ENCODE measurements at places on chromosomes 2 and 18.
A peak's percentile ranks its signal among the peaks of the same experiment; 100 is the strongest.

DNA sequence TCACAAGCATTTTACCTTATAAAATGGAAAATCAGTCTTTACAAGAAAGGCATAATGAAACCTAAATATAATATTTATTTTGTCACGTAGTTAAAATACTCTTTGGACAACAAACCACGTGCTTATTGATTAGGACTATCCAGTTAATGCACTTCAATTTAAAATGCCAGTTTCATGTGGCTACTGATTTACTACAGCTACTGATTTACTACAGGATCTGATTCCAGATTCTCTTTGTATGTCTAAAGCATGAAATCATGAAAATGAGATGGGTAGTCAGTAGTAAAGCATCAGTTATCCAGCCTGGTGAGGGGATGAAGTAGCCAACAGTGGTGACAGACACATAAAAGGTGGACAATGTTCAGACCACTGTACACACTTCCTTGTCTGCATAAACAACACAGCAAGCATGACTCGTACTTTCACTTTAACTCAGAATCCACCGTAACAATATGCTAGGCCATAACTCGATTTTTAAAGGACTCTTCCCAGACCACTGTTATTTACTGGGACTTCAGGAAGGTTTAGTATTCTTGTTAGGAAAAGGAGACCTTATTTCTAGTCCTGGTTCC is 24.9 kb downstream of the ACAA2 start:
- DNase-seq, result no peak

DNA sequence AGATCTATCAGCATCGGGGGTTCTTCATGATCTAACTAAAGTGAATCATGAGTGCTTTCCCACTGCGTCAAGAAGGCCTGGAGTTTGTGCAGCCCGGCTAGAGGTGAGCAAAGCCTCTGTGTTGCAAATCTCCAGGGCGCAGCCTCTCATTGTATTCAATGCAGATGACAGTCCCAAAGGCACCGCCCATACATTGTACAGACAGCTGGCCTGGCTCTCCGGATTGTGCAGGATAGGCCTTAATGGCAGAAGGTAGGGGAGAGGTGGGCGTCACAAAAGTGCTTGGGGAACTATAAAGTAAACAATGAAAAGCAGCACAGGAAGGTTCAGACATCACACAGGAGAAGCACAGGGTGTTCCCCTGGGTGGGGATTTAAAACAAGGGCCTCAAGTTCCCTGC is 907 bp upstream of the GYPC start:
- no peak for DNase-seq

DNA sequence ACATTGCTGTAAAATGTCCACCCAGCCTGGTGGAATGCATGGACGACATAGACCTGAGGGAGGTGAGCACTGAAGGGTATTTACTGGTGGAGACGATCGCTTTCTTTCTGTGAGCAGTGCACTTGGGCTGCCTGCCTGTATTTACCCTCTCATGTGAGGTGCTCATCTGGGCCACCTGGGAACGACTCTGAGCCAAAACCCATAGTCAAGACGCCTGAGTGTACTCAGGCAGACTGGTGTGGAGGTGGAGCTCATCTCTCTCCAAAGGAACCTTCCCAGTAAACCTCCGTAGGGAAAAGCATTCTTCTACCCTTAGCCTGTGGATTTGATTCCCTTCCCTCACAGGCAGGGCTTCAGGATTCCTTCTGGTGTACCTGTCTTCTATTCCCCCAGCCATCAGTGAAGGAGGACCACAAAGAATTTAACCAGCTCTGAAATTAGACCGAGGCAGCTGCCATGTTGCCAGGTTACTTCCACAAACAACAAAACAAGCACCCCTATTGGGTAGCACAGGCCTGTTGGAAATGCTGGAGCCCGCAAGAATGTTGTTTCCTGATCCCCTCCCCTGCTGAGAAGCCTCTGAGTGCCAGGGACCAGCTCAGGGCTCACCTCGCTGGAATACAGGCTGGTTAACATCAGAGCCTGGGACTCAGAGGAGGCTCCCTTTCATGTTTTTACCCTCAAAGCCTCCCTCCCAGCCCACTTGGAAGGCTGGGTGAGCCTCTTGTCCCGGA is 47.5 kb upstream of the TXNDC2 start:
- no peak for DNase-seq

DNA sequence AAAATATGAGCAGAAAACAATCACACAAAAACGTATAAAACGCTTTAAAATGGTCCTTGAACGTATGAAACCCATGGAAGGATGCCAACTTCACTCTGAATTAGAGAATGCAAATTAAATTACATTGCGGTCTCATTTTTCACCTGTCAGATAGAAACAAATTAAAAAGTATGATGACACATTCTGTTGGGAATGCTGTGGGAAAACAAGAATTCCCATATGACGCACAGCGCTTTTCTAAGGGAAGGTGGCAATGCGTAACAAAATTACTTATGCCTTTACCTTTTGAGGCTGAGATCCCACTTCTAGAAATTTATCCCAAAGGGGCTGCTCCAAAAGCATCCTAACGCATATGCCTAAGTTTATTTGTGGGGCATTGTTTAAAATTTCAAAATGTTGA is 3.8 kb upstream of the RPS7 start:
- DNase-seq, result no peak

DNA sequence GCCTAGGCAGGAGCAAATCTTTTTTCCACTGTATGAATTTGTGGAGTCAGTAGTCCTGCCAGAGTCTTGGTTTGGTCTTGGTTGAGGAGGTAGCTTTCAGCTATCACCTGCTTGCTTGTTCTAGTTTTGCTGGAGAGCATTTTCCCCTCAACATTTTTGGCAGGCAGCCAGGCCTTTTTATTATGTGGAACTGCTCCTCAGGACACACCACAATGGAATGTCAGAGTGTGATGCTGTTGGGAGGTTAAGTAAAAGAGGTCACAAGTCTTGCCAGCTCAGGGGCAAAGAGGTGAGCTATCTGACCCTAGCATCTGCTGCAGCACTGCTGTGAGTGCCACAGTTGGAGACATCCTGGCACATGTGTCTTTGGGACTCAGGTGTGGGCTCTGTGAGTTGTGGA is 258.0 kb downstream of the CNTNAP5 start:
- DNase-seq, result no peak

DNA sequence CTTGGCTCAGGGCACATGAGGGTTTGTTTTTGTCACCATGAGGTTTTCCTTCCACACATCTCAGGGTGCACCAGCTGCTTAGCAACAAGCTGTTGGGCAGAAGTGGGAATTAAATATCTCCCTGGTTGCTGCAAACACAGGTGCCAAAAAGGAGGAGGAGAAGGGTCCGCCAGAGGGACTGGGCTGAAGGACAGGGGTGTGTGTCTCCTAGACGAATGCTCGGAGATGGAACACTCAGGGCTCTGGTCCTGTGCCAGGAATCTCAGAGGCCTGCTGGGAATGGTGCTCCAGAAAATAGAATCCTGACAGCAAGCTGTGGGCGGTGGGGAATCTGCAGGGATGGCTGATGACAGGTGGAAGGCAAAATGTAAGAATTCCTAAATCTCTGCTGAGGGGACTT is 94.5 kb downstream of the VSNL1 start:
- DNase-seq, result peak; percentile 5

GRCh38 chr18:22391407-22392345 is 26.0 kb downstream of the CTAGE1 start:
- no peak for DNase-seq

GRCh38 chr2:58734365-58734764 is 493.2 kb upstream of the FANCL start:
- no peak for DNase-seq

- DNase-seq, result no peak
These were observed 29.4 kb downstream of the PLEKHM3 start for GRCh38 chr2:207995887-207996286.

DNA sequence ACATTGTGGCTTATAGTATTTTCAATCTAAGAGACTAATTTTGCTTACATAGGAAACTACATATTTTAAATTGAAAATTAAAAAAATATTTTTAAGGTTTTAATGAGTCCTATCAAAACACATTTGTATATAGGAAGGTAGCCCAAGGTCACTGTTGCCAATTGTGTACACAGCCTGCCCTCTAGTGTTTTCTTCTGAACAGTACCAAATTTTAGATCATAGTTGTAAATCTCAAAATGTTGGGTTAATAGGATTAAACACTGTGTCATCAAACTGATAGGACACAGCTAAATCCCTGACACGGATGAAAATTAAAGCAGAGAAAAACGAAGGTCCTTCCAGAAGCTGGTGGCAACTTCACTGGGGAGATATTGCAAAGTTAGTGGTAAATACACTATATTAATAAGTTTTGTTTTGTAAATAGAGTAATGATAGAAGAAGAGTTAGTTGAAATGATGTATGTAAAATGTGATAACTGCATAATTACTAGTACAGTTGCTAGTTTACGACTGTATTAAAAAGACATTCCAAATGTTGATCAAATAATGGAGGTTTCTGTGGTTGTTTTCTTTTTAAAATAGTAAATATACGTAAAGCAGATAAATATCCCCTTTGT is 19.7 kb downstream of the CLUL1 start:
- peak; percentile 11 for DNase-seq

DNA sequence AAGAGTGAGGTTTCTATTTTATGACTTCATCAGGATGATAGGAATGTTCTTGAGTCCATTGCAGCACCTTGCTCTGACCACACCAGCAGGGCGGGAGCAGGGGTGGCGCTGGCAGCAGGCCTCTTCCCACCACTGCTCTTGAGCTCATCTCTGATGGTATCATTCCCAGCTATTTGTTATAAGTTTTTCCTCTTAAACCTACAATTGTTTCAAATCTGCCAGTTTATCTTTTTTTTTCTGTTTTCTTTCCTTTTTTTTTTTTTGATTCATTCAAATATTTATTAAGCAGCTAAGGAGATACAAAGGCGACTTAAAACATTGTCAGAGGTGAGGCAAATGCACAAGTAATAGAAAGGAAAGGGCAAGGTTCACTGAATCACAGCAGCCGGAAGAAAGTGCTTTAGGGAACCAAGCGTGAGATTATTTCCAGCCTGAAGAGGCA is 28.7 kb downstream of the NIFK start:
- no peak for DNase-seq

DNA sequence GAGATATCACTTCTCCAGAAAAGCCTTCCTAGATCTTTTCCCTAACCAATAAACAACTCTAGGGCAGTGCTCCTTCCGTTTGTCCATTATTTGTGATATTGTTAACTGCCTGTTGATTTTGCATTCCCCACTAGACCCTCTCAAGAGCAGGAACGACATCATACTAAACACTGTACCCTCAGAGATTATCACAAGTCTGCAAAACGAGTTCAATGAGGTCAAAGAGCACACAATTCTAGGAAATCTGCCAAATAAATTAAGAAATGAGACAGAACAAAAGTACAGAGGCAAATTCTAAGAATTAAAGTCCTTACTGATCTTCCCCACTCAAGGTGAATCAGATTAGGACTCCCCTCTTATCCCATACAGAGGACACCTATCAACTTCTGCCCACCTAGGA is 7.6 kb downstream of the RTTN start:
- DNase-seq, result no peak

DNA sequence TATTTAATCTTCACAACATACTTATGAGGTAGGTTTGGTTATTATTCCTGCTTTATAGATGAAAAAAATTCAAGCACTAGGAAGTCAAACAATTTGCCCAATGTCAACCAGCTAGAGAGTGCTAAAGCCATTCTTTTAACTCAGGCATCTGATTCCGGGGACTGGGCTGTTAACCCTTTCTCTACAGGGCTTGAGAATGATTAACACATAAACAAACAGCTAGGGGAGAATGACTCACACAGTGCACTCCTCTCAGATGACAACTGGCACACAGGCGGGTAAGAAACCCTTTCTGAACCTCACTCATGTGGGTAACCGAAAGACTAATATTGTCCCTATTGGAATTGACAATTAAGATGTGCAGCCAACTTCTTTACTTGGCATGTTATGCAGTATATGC is 86.3 kb upstream of the FSHR start:
- DNase-seq, result no peak

GRCh38 chr2:135916207-135916606 is 40.0 kb upstream of the MCM6 start:
- peak; percentile 52 for DNase-seq

DNA sequence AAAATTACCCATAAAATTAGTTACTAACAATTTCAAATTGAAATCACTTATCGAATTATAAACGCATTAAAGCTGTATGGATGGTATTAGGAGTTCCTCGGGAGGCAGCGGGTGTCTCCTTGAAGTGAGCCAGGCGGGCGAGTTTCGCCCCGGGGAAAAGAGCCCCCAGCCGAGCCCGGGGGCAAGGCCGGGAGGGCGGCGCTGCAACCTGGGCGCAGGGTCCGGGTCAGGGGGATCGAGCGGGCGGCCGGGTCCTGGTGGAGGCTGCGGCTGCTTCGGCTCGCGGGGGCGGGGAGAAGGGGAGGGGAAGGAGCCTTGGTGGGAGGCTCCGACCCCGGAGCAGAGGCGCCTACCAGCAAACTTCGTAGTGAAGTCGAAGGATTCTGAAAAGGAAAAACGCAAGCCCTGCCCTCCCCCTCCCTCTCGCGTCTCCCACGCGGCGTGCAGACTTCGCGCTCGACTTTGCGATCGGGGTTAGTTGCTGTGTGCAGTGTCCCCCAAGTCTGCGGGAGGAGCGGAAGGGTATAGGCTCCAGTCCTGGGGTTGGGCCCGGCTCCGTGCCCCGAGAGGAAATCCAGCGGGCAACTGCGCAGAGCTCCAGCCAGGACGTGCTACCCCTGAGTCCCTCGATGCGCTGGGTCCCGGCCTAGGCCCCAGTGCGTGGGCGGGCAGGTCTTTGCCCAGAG is 140.8 kb downstream of the MEIS1 start:
- DNase-seq, result no peak

DNA sequence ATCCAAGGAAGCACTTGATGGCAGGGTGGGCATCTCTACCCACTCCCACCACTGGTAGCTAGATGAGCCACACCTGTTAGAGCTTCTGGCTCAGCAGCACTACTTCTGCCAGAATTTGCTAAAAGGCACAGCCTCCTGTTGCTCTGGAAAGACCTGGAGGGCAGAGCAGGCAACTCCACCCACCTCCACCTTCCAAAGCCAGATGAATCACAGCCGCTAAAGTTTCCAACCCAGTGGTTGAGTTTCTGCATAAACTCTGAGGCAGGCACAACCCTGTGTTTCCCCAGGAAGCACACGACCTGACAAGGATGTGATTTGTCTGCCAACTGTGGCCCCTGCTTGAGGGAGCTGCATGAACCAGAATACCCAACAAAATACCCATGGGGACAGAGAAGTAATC is 111.6 kb upstream of the GCFC2 start:
- no peak for DNase-seq

- no peak for DNase-seq
These were observed 29.4 kb downstream of the CAPN13 start for GRCh38 chr2:30777661-30778505.

DNA sequence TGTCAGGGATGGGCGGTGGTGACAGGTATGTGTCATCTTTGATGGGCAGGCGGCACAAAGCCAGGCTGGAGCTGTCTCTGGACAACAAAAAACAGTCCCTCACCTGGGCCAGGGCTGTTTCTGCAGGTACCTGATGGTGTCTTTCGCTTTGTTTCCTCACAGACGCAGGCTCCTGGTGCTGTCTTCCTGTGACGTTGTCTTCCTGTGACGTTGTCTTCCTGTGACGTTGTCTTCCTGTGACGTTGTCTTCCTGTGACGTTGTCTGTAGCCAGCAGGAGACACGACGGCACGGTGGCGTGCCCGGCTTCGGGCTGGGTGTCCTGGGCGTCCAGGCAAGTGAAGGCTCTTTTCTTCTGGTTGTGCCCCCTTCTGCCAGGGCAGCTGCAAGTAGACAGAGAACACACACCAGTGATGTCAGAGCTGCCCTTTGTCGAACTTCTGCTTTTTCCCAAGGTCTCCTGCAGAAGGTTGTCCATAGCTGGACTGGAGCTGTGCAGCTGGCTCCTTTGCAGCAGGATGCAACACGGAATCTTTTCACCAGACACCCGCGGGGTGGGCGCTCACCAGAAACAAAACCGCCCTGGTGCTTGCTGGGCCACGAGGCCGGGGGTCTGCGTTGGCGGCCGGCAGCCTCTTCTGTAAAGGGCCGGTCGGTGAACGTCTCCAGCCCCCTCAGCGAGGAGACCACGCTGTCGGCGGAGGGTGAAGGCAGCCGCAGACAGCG is 21.1 kb downstream of the GPR35 start:
- DNase-seq, result no peak
